ENCODE measurements at places on chromosomes 3 and 15.

DNA sequence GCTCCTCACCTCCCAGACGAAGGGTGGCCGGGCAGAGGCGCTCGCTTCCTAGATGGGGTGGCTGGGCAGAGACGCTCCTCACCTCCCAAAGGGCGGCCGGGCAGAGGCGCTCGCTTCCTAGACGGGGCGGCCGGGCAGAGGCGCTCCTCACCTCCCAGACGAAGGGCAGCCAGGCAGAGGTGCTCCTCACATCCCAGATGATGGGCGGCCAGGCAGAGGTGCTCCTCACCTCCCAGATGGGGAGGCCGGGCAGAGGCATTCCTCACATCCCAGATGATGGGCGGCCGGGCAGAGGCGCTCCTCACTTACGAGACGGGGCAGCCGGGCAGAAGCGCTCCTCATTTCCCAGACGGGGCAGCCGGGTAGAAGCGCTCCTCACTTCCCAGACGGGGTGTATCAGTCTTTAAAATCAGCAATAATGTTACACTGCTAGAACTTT lies 19.4 kb upstream of the CCNL1 start:
- no peak for DNase-seq

DNA sequence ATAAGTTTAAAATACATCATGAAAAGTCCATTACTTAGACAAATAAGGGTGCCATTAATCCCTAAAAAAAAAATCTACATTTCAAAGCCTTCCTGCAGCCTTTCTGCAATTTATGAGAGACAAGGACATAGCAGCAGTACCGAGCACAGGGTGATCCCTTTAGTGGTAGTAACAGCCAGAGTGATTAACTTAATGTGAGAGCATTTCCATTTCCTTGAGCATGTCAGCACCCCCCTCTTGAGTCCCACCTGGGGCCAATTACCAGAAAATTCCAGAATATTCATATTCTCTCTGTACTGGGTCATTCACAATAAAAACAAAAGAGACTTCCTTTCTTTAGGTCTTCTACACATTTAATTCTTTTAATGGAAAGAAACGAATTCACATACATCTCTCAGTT lies 546.9 kb upstream of the CCDC54 start:
- no peak for DNase-seq

DNA sequence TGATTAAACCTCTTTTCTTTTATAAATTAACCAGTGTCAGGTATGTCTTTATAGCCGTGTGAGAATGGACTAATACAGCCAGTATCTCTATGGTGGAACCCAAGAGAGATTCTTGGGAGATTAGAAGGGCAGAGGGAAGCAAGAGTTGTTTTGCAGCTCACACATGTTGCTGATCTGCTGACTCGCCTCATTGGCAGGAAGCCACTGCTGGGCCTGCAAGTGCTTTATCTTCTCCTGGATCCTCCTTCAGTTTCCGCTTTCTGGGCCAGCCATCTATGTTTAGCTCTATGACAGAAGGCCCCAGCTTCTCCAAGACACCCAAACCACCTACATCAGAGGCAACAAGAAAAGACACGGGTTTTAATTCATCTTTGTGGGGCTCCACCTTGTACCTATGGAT lies 23.4 kb upstream of the GALNT15 start:
- DNase-seq: no peak

- peak; percentile 34 for DNase-seq
Observed at GRCh38 chr15:59274126-59274970, 67.7 kb downstream of the LDHAL6B start.

DNA sequence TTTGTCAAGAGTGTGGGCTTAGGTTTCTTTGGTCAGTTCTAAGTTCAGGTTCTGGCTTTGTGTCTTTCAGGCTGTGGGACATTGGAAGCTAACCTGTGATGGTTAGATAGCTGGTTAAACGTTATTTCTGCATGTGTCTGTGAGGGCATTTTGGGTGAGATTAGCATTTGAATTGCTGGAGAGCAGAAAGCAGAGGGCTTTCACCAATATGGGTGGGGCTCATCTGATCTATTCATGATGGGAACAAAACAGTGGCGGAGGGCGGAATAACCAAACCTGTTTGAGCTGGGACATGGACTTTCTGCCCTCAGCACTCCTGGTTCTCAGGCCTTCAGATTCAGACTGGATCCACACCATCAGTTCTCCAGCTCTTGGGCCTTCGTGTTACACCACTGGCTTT lies 195.4 kb downstream of the KLF13 start:
- DNase-seq: no peak

GRCh38 chr3:115836944-115837343 lies 213.6 kb downstream of the GAP43 start:
- DNase-seq: peak; percentile 18

DNA sequence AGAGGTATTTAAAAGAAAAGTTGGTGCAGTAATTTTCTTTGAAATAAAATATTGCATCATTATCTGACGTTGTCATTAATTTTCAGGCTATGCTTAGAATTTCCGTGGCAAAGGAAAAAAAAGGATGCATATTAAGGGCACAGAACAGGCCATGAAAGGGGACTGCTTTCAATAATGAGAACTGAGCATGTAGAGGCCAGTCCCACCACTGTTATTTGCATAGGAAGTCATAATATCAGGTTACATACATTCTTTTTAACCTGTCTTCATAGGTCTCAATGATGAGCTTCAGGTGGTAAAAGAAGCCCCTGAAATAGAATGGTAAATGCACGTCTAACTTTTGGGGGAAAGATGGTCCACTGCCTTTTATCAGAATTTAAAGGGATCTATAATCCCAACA lies 272.1 kb upstream of the ALCAM start:
- no peak for DNase-seq

DNA sequence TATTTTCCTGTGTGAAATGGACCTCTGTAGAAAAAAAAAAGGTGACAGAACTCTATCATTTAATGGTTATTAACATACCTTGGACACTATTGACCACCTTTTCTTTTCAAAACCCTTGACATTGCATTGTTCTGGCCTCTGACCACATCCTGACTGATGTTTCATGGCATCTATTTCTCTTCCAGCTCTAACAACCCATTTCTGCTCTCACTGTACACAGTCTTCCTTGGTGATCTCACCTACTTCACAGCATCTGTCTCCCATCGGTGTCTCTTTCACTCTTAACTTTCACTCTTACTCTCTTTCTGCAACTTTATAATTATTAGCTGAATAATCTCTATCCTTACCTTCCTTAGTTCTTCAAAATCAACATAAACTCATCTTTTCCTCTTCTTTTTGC lies 217.4 kb upstream of the CD96 start:
- DNase-seq: peak; percentile 49

DNA sequence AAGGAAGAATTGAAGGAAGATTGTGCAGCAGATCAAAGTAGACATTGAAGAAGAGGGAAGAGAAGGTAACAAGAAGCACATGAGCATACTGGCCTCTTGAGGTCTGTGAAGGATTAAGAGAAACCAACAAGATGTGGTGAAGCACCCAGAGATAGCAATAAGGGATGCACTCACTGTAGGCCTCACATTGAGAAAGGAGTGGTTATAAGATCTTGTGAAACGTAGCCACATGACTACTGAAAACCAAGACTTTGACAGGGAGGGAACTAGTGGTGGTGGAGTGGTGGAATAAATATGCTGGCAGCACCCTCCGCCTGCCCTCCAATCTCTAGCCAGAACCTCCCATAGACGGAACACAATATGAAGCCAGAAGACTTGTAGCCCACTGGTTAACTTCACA lies 651.2 kb downstream of the DIPK2A start:
- no peak for DNase-seq

DNA sequence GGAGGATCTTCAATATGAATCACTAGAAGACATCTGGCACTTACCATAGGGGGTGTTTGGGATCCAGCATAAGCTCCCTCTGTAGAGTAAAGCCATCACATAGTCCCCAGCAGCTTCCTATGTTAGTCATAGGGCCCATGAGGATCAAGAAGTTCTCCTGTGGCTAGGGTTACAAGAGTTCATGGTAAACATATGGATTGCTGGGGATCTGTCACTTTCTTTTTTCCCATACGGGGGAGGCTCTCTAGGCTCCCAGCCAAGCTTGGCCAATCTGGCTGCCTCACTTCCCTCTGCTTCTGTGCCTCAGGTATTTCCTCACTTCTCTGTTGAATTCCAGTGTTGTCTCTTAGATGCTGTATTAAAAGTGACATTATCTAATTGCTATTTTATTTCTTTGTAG lies 597.9 kb downstream of the PDCD6IP start:
- DNase-seq: no peak

- no peak for DNase-seq
Observed at GRCh38 chr15:51991141-51991540, 19.6 kb upstream of the LEO1 start.

- no peak for DNase-seq
Observed at GRCh38 chr15:56831467-56832005, 86.9 kb upstream of the TCF12 start.

DNA sequence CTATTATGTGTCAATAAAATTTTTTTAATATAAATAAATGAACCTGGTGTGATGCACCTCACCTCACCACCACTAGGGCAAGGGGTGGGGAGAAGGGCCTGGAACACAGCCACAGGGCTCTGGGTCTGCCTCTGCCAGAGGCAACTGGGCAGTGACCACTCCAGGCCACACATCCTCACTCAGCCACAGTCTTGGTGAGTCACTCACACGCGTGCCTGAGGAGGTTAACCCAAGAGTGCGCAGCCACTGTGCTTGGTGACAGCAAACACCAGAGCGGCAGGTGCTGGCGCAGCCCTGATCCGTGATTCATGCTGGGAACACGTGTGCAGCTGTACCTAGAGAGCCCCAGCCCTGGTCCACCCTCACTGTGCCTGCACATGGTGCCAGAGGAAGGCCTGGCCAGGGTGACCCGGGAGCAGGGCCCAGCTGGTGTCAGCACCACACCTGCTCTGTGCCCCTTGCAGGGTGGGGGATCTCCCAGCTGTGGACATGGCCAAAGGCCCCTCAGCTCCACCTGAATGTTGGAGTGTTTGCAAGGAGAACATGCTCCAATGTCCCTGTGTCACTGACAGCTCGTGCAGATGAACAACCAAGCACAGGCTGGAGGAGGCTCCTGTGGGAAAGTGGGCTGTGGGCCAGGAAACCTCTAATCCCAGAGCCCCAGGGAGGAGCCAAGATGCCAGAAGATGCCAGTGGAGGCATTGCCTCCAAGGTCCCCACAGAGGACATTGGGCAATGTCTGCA lies 2.1 kb downstream of the SLC41A3 start:
- peak; percentile 3 for DNase-seq

- DNase-seq: no peak
Observed at GRCh38 chr3:191889756-191890155, 428.8 kb downstream of the PYDC2 start.

- DNase-seq: no peak
Observed at GRCh38 chr3:82240322-82240721, 478.9 kb upstream of the GBE1 start.

GRCh38 chr3:122938783-122939425 lies 88.7 kb downstream of the SEMA5B start:
- DNase-seq: no peak

DNA sequence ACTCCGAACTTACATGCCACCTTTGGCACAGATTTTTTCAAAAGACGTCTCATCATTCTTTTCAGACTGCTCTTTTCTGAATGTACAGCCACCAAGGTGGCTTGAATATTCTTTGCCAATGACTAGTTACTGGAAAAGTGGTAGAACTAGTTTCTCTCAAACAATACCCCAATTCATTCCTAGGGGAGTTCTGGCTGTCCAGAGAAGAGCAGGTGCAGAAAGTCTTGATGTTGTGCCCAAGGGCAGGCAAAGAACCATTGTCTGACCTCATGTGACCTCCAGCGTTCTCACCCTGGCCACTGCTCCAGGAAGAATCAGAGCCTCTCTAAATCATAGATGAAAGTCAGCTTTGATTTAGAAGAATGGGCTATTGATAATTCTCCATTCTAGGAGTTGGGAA lies 5.5 kb downstream of the LMOD3 start:
- DNase-seq: no peak

DNA sequence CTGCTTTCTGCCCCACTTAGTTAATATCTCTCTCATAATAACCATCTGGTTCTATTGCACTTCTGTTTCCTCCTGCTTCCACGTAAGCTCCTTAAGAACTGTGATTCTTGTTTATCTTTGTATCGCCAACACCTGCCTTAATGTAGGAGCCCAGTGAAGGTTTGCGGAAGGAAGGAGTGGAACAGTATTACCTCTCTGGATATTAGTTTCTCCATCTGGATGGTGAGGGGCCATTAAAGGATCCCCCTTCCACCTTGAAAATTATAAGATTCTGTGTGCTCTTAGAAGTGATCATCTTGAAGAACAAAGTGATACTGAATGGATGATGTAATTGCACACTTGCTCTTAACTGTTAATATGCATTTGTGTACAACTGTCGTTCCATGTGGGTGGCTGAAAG lies 2.2 kb downstream of the CHRNA5 start:
- no peak for DNase-seq

DNA sequence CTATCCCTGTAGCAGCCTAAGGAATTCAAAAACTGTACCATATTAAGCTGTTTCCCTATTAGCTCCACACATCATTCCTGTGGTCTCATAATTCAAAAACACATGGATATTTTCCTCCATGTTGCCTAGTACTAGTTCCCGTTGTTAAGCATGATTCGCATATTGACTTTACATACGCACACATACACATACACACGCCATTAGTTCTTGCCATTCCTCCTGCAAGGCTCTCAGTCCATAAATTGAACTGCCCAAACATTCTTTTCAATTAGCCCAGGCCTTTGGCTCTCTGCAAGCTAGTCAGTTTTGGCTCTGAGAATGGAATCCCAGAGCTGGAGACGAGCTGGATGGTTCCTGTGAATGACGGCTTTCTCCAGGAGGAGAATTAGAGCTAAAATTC lies 57.2 kb upstream of the RAD18 start:
- DNase-seq: no peak

GRCh38 chr3:105730801-105731354 lies 137.9 kb downstream of the CBLB start:
- peak; percentile 12 for DNase-seq

DNA sequence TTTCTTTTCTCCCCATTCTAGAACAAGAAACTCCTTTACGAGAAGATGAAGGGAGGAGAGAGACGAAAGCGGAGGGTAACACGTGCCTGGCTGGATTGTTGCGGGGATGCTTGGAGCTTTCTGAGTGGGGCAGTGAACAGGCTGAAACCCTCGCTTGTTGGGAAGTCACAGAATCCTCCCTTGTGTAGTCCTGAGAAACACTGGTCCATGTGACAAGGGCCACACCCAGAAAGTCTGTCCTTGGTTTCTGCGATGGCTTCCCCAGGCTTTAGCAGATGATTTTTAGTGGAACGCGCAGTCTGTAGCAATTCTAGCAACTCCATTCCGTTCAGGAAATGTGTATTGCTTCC lies 26.1 kb upstream of the GREM1 start:
- DNase-seq: no peak

- DNase-seq: no peak
Observed at GRCh38 chr3:120304616-120305015, 19.6 kb upstream of the GPR156 start.

DNA sequence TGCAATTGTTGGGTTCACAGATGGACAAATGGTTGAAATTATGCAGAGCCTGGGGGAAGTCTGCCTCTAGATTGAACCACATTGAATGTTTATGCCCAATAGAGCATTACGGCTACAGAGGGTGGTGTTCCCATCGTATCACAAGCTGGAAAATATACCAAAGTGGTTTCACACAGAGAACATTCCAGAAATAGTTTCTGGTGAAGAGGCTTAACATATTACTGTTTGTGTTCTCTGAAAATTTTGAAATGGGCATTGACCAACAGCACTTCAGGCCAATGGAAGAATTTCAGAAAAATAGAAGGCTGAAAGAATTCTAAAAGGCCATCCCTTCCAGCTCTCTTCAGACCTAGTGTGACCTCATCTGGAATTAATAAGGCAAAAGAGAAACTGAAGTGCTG lies 203.9 kb downstream of the NEK10 start:
- DNase-seq: no peak
